Hepatocyte (in vitro differentiated cells): ENCODE measurements at places on chromosomes 3 and 15. TPM values are rescaled to one million over a fixed set of nuclear protein-coding genes. Genes with fewer than 3 reads are reported as not detected.

DNA sequence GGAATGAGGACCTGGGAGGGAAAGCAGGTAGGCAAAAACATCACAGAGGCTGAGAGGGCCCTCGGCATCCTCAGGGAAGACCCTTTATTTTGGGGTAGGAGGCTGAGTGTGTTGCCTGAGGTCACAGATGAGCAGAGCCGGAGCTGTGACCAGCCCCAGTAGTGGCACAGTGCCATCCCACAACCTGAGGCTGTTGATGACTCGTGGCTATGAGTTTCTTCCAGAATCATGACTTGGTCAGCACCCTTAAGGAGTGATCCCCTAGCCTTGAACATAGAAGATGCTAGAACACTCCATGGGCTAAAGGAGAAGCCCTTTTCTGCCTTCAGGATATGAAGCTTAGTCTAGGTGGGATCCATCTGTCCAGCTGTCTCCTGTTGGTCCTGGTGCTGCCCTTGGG, 19.5 kb upstream of the CXCR6 start:
- no peak for DNase-seq

The SI gene
- 77.3 and 78.4 TPM in 2 replicates for total RNA-seq

- DNase-seq = no peak
Measured at GRCh38 chr15:68204361-68204760, 771 bp downstream of the CALML4 start.

The CLDN16 gene
- total RNA-seq = 0.77 and 1.3 TPM in 2 replicates

- peak; percentile 87 for DNase-seq
Measured at GRCh38 chr3:186097663-186098451, 11.0 kb downstream of the ETV5 start.

DNA sequence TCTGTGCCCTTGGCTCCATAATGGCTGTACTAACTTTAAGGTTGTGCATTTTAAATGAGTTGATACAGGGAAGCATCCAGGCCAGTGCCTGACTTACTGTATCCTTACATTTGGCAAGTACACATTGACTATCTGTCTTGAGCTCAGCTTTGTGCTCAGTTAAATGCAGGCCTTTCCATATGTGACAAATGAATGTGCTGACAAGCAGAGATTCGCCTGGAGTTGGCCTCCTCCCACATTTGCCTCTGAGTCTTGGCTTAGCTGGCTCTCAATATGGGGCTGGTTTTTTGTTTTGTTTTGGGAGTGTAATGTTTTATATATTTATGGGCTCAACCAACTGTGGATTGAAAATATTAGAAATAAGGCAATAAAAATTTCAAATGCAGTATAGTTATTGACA, 29.7 kb downstream of the TRIM71 start:
- no peak for DNase-seq

GRCh38 chr15:31131853-31132375, 30.4 kb upstream of the TRPM1 start:
- no peak for DNase-seq

The VPS13C gene
- 52.3 and 60.9 TPM in 2 replicates for total RNA-seq

DNA sequence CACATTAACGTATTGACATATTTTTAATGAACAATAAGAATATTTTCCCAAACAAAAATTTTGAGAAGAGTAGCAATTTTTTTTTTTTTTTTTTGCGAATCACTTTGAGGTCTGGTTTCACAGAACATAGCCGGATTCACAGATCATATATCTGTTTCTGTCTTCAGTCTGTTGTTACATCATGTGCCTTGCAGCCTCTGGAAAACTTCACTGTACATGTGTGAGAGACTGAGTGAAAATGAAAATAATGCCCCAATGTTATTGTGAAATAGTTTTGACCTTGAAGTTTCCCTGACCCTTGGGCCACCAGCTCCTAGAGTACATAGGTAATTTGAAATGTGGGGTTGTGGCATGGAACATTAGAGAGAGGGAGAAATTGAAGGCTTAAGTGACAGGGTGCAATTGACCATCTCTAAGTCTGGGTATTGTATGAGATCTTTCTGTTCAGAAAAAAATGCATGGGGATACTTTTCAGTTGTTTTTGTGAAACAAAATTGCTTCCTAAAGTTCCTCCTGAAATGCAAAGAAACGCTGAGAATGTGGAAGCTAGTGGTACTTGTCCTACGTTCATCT, 14.0 kb downstream of the ITPR1 start:
- DNase-seq = no peak

- DNase-seq = no peak
Measured at GRCh38 chr15:33679061-33679460, 289.2 kb upstream of the CHRM5 start.

GRCh38 chr3:110814170-110815007, 257.2 kb upstream of the NECTIN3 start:
- DNase-seq = peak; percentile 23

The CNTN3 gene
- 10.5 and 12.1 TPM in 2 replicates for total RNA-seq

GRCh38 chr3:4928277-4928789, 50.9 kb upstream of the BHLHE40 start:
- DNase-seq = no peak

- DNase-seq = no peak
Measured at GRCh38 chr3:98360681-98361080, 7.0 kb downstream of the OR5K4 start.

The RBP2 gene
- total RNA-seq = 285 and 295 TPM in 2 replicates

DNA sequence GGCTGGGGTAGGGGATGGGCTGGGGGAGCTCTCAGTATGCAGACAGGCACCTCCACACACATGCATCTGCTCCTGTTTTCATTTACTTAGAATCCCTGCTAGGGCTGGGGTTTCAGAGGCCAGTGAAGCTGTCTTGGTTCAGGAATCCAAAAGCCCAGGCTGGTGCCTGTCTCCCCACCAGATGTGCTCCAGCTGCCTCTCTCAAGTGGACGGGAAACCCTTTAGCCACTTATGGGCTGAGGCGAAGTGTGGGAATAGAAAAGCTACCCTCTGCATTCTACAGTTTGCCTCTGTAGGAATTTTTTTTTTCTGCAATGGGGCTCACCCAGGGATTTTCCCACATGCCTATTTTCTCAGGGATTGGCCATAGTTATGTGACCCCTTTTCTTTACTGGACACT, 72.5 kb downstream of the ATP2B2 start:
- no peak for DNase-seq

The WDR82 gene
- 50.9 and 52.1 TPM in 2 replicates for total RNA-seq

The CCR1 gene
- 2.7 and 3.5 TPM in 2 replicates for total RNA-seq

The DPPA2 gene
- total RNA-seq = not detected in 2 replicates

The C3orf52 gene
- total RNA-seq = 14.6 and 20.7 TPM in 2 replicates

- no peak for DNase-seq
Measured at GRCh38 chr3:8757551-8758518, 11.6 kb downstream of the OXTR start.

DNA sequence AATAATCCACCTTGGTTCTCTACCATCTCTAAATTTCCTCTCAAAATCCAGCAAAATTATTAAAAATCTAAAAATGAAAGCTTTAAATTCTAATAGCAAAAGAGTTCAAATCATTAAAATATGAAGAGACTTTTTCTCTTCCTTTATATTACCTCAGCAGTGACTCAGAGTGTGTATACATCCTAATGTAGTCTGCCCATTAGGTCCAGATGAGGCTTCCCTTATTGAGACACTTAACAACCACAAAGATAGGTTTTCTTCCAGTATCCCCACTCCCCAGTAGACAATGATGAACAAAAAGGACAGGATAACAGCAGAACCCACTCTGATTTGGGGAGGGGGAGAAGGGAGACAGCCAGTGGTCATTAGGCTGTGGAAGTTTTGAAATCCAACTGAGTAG, 61.5 kb upstream of the DCBLD2 start:
- no peak for DNase-seq

The IL16 gene
- 1.1 and 3.3 TPM in 2 replicates for total RNA-seq

GRCh38 chr3:5437783-5438323, 250.3 kb downstream of the EDEM1 start:
- no peak for DNase-seq

The TNNC1 gene
- 15.0 and 16.1 TPM in 2 replicates for total RNA-seq

- peak; percentile 31 for DNase-seq
Measured at GRCh38 chr15:62482785-62483429, 317.8 kb upstream of the C2CD4B start.

The SCN11A gene
- 3.7 and 3.9 TPM in 2 replicates for total RNA-seq

The ARNT2 gene
- total RNA-seq = 4.6 and 5.3 TPM in 2 replicates

The TBC1D21 gene
- not detected in 2 replicates for total RNA-seq

- no peak for DNase-seq
Measured at GRCh38 chr15:100790786-100791265, 88.8 kb upstream of the ALDH1A3 start.

GRCh38 chr15:33823119-33823518, 145.2 kb upstream of the CHRM5 start:
- no peak for DNase-seq

DNA sequence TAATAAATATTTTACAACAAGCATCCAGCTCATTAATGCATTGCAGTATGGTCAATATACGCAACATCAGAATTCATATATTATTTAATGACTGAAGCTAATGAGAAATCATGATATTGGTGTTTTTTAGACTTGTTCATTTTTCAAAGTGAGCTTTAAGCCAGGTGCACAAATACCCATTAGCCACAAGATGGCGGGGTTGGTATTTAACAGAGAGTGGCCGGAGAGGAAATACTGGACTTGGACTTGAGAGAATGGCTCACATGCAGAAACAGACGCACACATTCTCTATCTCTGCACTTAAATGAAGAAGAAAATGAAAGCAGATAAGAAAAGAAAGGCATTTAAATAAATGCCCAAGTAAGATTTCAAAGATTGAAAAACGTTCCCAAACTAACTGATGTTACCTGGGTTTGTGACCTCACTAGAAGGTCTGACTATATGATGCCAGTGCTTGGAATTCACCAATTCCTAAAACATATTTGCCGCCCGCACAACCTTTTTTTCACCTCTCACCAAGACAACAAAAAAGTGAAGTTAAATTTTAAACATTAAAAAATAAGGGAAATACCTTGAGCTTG, 21.2 kb upstream of the CRBN start:
- peak; percentile 87 for DNase-seq

The MORC1 gene
- 5.6 and 6.7 TPM in 2 replicates for total RNA-seq

GRCh38 chr15:91192690-91193377, 92.8 kb downstream of the SV2B start:
- no peak for DNase-seq

The ISL2 gene
- total RNA-seq = 3.9 and 5.3 TPM in 2 replicates

The SLC24A5 gene
- not detected in 2 replicates for total RNA-seq
